A549 treated with ZK216348 at 1 μM for 4 hours (cell line): ENCODE measurements at places on chromosomes 4 and X. TPM values are rescaled to one million over a fixed set of nuclear protein-coding genes. Genes with fewer than 3 reads are reported as not detected.

The DOK7 gene
- total RNA-seq: 0.12 to 0.85 TPM (median 0.41 TPM) in 5 replicates

The PAGE4 gene
- not detected in 5 replicates for total RNA-seq

The XG gene
- not detected in 5 replicates for total RNA-seq

The ZDHHC15 gene
- total RNA-seq: not detected in 5 replicates

The STOX2 gene
- 1.5 to 3.9 TPM (median 2.8 TPM) in 5 replicates for total RNA-seq

The POU4F2 gene
- not detected in 5 replicates for total RNA-seq

The FAT1 gene
- total RNA-seq: 131 to 191 TPM (median 153 TPM) in 5 replicates
